ENCODE measurements at places on chromosomes 1 and 21. TPM values are rescaled to one million over a fixed set of nuclear protein-coding genes. Genes with fewer than 3 reads are reported as not detected.

The S100A9 gene
- total RNA-seq: 158 TPM

The KRTAP13-2 gene
- total RNA-seq: not detected

The C1orf210 gene
- total RNA-seq: not detected

The FCRL6 gene
- total RNA-seq: 0.42 TPM

The LIPI gene
- total RNA-seq: not detected

The OR2T35 gene
- total RNA-seq: not detected

The GJA4 gene
- 21.8 TPM for total RNA-seq

The SPRR4 gene
- total RNA-seq: not detected

The OR6K3 gene
- not detected for total RNA-seq

The CRYAA gene
- not detected for total RNA-seq

The FCRL2 gene
- 0.19 TPM for total RNA-seq

GRCh38 chr1:47323599-47324031 lies 9.7 kb upstream of the STIL start:
- no peak for DNase-seq

GRCh38 chr1:11989669-11990068 lies 9.4 kb downstream of the MFN2 start:
- DNase-seq: no peak

DNA sequence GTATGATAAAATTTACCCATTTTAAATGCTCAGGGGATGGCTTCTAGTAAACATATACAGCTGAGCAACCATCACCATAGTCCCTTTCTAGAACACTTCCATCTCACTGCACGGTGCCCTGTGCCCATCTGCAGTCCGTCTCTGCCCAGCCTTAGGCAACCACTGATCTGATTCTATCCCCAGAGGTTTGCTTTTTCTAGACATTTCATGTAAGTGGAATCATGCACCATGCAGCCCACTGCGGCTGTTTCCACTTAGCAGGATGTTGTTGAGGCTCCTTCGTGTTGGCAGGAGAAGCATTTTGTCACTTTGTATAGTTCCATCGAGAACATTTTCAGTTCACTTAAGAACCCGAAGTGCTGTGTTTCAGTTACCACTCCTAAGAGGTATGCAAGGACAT lies 27.8 kb upstream of the VAMP3 start:
- DNase-seq: no peak

DNA sequence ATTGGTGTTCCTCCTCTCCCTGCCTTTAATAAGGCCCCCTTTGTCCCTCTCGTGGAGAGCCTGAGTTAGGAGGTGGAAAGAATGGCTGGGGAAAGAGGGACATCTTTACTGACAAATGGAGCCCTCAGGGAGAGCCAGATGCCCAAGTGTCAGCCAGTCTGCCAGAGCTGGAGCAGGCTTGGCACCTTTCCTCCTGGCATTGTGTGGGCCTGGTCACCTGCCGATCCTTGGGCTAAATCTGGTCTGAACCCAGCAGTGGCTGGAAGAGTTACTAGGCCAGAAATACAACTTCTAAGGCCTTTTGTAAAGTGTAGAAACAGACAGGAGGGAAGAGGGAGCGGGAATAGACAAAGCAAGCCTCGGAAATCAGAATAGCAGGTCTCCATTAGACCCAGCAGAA lies 24.9 kb downstream of the VANGL1 start:
- no peak for DNase-seq

- DNase-seq: no peak
Measured at GRCh38 chr1:88327391-88328267, 356.4 kb upstream of the PKN2 start.

GRCh38 chr1:227073786-227074185 lies 133.7 kb downstream of the COQ8A start:
- DNase-seq: no peak

DNA sequence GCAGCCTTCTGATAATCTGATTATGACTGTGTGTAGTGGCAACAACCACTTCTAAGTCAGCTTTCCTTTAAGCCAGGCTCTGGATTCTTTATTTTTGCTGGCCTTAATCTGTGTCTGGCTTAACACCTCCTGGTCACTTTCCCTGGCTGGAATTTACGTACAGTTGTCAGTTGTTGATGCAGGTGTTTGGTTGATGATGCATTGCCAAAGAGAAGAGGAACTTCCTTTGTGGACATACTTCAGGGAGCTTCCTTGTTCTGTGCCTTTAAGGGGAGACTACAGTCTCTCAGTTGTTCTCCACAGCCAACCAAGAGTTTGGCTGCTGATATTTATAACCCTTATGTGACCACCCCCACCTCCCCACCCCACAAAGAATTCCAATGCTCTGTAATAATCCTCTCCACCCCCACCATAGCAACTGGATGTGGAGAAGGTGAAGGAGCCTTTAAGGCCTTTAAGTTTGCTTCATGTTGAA lies 96.0 kb upstream of the BMP8A start:
- DNase-seq: no peak

GRCh38 chr1:23704834-23705495 lies 13.4 kb downstream of the RPL11 start:
- no peak for DNase-seq

DNA sequence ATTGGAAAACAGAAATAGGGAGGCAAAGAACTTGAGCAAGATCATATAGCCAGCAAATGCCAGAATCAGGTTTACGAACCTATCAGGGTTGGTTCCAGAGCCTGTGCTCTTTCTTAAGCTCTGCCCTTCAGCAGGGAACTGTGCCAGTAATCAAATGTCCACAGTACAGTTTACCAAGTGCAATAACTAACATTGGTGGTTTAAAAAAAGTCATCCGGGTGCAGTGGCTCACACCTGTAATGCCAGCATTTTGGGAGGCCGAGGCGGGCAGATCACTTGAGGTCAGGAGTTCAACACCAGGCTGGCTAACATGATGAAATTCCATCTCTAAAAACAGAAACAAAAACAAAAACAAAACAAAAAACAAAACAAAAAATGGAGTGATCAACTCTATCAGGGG lies 182.7 kb downstream of the LMX1A start:
- DNase-seq: no peak

DNA sequence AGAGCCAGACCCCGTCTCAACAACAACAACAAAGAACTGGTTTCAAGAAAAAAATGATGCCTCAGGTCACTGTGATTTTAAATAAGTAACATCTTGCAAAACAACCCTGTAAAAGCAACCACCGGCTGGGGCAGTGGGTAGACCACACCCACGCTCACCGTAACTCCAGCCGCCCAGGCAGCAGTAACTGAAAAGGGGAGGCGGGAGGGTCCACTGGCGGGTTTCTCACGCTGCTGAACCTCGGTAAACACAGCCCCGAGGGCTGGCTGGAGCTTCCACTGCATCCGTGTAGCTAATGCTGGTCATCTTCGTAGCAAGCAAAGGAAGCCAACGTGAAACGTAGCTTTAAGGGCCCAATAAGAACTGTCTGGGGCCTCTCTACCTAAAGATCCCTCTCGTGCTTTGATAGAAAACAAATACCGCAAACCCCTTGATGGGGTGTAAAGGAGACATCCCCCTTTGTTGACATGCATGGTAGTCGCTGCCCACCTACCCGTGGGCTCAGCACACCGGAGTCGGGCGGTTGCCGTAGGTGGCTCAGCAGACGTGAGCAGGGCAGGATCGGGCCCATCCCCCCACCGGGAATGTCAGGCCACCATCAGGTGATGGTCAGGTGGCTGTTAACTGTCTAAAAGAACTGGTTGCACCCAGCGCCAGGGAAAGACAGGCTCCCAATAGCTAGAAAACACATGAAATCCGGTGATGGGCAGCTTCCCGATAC lies 4.2 kb downstream of the C1orf159 start:
- DNase-seq: peak; percentile 62

DNA sequence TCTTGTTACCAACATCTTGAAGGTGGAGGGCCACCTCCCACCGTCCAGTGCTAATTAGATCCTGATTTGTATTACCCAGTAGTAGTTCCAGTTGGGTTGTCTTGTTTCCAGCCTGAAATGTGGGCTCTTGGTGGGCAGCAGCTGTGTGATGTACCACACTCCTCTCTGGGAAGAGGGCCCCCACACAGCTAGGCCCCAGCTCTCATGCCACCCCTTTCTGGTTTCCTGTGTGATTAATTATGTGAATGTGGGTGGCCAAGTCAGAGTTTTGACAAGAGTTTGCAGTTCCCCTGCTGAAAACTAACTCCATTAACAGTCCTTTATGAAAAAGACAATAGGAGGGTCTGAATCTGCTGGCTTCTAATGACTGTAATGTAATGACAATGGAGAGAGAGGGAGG lies 3.8 kb downstream of the HMGB4 start:
- DNase-seq: no peak

DNA sequence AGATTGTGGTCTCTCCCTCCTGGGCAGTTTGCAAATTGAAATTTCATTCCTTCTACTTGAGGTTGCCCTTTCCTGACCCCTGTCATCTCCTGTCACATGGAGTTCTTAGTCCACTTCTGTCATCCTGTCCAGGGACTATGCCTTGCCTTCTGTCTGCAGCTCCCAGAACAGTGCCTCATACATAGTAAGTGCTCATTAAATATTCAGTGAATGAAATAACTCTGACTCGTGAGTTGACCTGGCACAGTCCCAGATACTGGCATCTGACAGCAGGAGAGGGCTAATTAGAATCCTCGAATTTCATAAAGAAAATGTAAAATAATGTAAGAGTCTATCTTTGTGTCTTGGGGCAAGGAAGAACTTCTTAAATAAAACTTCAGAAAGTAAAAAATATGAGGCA lies 50.8 kb downstream of the CNIH3 start:
- DNase-seq: no peak

DNA sequence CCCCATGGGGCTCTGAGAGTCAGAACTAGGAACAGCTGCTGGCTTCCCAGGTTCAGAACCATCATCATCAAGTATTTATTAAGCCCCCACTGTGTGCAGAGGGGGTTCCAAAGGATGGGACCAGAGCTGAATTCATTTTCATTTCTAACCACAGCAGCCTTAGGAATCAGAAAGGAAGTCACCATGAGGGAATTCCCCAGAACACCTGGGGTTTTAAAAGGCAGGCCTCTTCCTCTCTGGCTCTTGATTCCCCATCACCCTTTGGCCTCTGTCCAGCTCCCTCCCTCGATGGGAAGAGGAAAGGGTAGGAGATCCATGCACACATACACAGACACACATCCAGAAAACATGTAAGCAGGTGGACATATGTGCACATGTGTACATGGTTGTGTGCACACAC lies 1.3 kb upstream of the KCNN3 start:
- peak; percentile 31 for DNase-seq

GRCh38 chr1:31691951-31692350 lies 11.9 kb downstream of the COL16A1 start:
- no peak for DNase-seq

GRCh38 chr1:204888294-204888693 lies 17.6 kb downstream of the NFASC start:
- DNase-seq: no peak

GRCh38 chr1:97770376-97770775 lies 150.5 kb downstream of the DPYD start:
- DNase-seq: no peak

DNA sequence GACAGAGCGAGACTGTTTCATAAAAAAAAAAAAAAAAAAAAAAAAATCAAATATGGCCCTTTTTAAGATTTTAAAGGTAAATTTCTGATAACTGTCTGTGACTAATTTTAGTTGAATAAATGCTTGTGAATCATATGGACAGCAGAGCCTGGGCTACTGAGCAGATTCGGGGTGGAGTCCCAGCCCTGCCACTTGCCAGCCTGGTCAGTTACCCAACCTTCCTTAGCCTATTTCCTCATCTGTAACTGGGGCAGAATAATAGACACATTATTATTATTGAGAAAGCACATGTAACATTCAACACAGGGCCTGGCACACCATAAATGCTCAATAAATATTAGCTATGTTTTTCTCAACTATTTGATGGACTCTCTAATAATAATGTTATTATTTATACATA lies 11.2 kb upstream of the H3-3A start:
- DNase-seq: no peak

DNA sequence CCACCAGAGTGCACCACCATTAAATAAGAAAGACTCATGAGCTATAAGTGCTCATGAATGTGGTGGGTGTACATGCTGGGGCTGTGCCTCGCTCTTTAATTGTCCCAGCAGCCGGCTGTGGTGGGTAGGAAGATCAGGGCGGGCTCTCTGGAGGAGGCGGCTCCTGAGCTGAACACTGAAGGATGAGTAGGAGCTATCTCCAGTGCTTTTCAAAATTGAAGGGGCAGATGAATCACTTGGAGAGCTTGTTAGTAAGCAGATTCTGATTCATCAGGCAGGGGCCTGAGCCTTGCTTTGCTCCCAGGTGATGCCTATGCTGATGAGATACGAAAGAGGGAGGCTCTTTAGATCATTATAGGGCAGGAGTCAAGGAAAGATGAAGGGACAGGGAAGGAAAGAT lies 54.1 kb downstream of the ETS2 start:
- no peak for DNase-seq

DNA sequence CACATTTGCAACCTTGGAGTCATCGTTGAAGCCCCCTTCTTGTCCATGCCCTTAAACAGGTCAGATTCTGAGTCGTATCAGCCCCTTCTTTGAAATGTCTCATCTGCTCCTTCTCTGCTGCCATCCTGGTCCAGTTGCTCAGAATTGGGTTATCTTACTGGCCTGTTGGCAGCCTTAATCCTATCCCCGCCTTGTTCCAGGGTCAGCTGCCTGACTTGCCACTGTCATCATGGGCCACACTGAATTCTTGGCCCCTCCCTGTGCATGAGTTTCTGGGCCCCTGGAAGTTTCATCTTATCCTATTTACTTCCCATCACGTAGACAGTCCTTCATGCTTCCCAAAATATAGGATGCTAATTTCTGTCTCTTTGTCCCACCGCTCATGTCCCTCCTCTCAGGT lies 23.7 kb downstream of the IRF2BP2 start:
- no peak for DNase-seq

DNA sequence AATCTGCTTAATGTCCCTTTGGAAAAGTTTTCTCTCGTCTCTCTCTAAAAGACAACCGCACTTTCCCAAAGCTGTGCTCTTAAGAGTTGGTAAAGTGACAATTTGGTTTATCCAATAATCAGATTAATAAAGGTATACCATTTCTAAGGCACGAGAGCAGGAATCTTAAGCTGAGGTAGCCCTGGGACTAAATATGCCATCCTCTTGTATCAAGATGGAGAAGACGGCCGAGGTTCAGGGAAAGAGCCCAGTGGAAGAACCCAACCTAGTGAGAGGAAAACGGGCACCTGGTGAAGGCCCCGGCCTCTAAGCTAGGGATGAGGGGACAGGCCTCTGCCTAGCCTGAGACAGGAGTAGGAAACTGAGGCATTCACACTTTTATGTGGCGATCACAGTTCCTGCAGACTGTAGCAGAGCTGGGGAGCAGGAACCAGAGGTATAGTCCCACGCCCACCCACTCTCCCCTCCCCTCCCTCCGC lies 334 bp upstream of the SARS1 start:
- no peak for DNase-seq

DNA sequence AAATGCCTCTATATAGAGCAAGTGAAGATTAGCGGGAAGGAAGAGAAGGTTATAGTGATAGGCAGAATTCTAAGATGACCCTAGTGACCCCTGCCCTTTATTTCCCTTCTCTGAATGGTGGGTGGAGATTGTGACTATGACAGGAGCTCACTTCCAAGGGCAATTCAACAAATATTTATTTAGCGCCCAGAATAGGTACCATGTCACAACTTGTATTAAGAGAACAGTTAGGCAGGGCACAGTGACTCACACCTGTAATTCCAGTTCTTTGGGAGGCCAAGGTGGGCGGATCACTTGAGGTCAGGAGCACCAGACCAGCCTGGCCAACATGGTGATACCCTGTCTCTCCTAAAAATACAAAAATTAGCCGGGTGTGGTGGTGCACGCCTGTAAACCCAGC lies 236.0 kb upstream of the POGK start:
- no peak for DNase-seq

GRCh38 chr1:22038036-22038435 lies 14.5 kb upstream of the CDC42 start:
- no peak for DNase-seq

Measured in posterior vena cava (tissue), 2 donors.